ENCODE measurements at places on chromosomes 13 and 19. TPM values are rescaled to one million over a fixed set of nuclear protein-coding genes. Genes with fewer than 3 reads are reported as not detected.
A peak's percentile ranks its signal among the peaks of the same experiment; 100 is the strongest.

DMKN gene
- total RNA-seq, result 38.1 TPM

ZNF846 gene
- total RNA-seq, result 1.5 TPM

DNA sequence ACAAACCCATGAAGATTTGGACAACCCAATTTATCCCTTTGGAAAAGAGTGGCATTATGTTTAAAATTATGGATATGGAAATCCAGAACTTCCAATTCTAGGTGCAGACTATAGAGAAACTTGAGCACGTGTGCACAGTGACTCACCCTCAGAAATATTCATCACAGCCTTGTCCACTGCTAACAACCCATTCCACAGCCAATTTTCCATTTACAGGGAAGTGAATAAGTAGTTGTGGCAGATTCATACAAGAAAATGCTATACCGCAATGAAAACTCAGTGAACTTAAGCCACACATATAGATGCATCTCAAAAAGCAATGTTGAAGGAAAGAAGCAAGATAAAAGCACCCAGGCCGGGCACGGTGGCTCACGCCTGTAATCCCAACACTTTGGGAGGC, 133.3 kb downstream of the USP12 start:
- peak; percentile 67 for DNase-seq

DNA sequence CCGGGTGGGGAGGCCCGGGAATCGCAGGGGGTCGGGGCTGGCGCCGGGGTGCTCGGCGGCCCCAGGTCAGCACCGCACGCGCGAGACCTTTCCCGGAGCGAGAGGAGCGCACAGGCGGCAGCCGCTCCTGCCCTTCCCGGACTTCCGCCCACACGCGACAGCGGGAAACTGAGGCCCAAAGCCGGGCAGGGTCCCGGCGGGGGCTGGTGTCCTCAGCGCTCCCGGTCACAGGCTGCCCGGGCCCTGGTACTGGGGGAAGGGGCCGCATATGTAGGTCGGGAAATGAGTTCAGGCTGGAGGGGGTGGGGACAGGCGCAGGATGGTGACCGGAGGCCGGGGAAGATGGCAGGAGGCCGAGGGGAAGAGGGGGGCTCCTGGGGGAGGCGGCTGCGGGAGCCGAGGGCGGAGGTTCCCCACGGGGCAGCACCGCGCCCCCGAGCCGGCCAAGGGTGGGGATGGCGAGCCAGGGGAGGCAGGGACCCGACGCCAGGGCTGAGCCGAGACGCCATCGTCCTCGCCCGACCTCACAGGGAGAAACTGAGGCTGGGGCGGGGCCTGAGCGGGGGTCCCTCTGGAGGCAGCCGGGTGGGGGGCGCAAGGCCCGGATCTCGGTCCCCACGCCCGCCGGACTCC, 662 bp downstream of the CBARP start:
- DNase-seq, result no peak

- DNase-seq, result no peak
These were observed 1373.6 kb upstream of the SPRY2 start for GRCh38 chr13:81714513-81714912.

All from Daoy (cell line).